Activated naive CD4-positive, alpha-beta T cell (primary cell): ENCODE measurements at places on chromosomes 7 and 10.

GRCh38 chr7:130926001-130926691, 192.1 kb upstream of the KLF14 start:
- no peak for DNase-seq

DNA sequence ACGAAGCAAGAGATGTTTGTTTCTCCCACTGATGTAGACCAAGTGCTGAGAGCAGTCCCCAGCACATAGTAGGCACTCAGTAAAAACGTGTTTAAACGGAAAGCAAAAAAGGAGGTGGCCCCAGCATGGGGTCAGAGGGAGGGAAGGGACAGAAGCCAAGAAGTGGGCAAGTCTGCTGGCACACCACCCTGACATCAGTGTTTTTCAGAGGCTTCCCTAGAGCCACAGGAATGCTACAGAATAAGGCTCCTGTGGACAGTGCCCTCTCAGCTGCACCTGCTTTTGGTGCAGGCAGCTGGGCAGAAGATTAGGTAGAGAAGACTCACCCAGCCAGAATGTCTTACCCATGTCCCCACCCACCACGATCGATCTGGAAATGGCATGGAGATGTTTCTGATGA, 8.3 kb upstream of the ANKRD1 start:
- no peak for DNase-seq

DNA sequence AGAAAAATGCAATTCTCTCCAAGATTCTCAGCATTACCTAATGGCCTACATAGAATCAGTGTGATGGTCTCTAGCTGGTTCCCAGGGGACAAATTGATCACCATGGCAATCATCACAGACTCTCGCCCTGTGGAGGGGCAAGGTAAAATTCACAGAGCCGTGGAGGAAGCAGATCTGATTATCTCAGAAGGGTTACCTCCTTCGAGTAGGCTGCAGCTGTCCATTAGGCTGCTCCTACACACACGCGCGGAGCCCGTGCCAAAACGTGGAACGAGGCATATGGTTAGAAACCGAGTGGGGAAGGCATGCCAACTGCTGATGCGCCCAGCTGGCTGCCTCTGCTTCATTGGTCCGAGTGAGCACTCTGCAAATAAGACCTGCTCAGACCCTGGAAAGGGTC, 52.8 kb upstream of the PTER start:
- no peak for DNase-seq

DNA sequence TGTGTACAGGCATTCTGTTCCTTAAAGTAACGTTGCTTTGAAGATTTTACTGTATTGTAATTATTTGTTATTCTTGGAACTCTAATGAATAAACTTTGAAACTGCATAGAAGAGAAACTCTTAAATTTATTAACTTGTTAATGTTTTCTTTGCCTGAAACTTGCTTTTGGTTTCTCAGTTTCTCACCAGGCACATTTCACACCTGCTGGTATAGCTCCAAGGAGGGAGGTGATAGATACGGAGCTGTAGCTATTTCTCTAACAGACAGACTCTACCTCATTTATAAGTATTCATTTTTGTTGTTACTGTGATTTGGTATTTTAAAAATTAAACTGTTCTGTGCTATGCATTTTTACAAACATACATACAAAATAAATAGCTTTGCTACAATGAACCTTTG, 32.7 kb downstream of the R3HCC1L start:
- no peak for DNase-seq

DNA sequence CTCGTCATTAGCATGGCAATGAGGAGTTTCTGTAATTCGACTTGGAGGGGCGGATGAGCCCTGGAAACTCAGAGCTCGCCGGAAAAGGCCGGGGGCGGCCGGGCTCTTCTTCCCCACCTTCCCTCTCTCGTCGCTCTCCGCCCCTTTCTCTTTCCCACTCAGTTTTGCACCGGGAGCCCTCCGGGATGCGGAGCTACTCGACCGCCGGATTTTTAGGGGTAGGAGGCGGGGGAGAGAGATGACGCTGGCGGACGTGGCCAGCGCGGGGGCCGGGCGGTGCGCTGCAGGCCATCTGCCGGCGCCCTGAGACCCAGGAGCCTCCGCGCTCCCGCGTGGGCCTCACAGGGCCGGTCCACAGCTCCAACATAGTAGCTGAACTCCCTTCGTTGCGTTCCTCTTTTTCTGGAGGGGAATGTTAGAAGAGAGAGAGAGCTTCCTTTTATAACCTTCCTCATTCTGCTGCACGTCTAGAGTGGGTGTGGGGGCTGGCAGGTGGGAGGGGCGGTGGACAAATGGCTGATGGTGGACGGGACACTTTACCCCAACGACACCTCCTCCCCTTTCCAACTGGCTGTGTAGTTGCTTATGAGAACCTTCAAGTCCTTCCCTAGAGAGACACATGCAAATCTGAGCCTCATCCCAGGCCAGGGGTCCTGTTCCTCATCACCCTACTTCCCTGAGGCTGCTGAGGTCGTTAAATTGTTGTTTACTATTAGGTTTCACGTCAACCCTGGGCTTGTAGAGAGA, 1.1 kb upstream of the HOXA1 start:
- no peak for DNase-seq

- no peak for DNase-seq
These were observed 1.9 kb downstream of the UBN2 start for GRCh38 chr7:139232904-139233303.

- no peak for DNase-seq
These were observed 67.5 kb upstream of the INSIG1 start for GRCh38 chr7:155230169-155230593.

DNA sequence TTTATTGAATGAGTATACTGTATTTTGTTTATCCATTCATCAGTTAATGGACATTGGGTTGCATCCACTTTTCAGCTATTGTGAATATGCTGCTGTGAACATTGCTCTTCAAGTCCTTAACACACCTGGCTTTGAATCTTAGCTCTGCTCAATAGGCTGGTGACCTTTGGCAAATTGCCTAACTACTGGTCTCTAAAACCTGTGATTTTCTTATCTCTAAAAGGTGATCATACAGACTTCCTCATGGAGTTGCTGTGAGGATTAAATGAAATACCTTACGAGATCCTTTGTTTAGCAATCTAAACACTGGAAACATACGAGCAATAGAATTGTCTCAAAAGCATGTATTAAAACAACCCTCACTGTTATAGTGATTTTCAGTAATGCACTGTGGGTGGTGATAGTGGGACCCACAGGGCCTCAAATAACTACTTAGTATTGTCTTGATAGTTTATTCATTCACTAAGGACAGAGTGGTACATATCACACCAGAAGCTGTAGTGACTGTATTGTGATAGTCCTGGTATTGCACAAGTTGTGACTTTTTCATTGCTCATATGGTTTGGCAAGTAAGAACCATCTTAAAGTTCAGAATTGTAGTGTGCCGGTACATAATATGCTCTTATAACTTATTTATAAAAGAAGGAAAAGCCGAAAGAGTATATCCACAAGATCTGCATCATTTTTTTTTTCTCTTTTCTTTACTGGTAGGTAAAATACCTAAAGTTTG, 257.6 kb downstream of the EXOC4 start:
- DNase-seq, result no peak

DNA sequence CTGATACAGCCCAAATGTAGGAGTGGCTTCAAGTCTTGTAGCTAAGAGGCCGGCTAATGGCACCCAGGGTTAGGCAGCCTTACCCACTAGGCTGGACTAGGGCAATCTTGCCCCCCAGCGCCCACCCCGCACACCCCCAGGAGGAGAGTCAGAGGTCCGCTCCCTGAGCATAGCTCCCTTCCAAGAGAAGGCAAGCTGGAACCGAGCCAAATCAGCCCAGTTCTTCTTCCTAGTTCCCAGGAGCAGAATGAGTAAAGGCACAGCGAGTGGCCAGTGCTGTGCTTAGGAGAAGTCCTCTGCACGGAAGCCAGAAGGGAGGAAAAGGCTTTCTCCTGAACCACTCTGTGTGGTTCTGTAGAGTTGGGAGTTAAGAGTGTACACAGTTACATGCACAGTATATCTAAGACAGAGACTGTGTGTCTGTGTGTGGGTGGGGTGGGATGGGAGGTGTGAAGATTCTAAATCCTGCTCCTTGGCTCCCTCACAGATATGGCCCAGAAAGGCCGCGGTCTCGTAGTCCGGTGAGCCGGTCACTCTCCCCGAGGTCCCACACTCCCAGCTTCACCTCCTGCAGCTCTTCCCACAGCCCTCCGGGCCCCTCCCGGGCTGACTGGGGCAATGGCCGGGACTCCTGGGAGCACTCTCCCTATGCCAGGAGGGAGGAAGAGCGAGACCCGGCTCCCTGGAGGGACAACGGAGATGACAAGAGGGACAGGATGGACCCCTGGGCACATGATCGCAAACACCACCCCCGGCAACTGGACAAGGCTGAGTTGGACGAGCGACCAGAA, 59.7 kb upstream of the PDCD4 start:
- DNase-seq, result no peak

DNA sequence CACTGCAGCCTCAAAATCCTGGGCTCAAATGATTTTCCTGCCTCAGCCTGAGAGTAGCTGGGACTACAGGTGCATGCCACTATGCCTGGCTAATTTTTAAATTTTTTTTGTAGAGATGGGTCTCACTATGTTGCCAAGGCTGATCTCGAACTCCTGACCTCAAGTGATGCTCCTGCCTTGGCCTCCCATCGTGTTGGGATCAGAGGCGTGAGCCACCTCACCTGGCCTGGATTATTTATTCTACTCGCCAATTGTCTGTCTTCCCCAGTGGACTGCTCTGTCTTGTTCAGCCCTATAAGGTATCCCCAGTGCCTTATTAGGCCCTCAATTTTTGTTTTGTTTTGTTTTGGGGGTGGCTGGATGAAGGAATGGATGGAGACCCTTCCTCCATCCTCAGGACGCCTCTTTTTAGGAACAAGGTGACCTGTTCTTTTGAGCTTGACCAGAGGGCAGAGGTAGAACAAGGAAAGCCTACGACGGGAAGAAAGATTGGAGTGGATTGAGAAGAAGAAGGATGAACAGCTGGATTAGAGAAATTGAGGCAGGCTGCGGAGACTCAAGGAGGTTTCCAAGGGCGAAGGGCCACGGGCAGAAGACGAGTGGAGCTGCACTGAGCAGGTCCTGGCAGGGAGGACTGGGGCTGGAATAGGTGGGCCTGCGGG, 541 bp upstream of the DENND10 start:
- DNase-seq, result no peak

- no peak for DNase-seq
These were observed 160.3 kb upstream of the SEMA3A start for GRCh38 chr7:84354866-84355265.

DNA sequence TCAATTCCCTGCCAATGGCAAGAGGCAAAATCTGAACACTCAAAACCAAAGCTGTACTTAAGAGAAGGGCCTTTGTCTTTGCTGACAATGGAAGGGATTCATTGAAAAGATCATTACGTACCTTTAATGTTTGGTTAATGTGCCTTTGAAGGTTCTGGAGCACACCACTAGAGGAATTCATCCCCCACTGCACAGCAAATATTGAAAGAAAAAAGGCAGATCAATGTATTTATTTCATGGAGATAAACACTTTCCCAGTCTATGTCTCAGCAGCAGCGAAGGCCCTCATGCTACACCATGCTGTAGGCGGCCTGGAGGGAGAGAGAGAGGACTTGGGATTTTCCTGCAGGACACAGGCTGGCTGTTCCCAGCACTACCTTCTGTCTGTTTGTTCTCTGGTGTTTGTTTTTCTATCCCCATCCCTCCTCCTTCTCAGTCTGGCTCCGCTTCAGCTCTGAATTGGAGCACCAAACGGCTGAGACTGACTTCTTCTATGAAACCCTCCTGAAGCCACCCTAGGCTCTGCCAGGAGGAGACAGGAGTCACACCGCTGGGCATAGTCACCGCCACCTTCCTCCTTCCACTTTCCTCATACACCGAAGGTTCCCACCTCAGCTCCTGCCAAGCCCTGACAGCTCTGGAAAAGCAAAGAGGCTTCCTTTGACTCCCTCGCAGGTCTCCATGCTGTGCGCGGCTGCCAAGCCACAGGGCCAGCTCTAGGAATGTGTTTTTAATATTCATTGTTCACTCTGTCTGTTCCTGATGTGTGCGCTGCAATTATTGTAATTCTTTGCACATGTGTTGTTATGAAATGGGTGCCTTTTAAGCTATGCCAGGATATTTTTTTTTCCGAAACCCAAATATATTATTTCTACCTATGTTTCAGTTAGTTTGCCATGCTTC, 301.5 kb downstream of the FZD1 start:
- DNase-seq, result no peak

- no peak for DNase-seq
These were observed 17.6 kb upstream of the CRHR2 start for GRCh38 chr7:30699706-30700495.

DNA sequence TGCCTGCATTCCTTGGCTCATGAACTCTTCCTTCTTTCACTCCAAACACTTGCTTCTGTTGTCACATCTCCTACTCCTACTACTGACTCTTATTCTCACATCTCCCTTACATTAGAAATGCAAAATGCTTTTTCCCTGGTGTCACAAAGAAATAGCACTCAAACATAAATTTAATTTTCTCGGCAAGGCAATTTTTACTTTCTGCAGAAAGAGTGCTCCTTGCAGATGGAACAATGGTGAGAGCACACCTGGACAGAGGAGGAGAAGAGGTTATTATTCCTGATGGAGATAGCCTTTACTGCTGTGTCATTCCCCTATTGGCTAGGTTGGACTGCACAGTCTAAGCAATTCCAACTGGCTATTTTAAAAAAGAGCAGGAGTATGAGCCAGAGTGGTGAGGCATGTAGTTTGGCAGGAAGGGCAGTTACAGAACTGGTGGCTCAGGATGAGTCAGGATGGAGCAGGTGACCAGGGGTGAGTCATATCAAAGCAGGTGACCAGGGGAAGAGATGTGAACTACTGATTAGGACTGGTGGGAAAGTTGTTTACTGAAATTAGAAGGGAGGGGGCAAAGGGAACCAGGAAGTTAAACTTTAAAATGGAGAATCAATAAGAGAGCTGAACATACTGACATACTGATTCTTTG, 52.9 kb downstream of the CYP2C9 start:
- DNase-seq, result no peak

GRCh38 chr7:90692947-90693346, 96.8 kb downstream of the CDK14 start:
- DNase-seq, result no peak

DNA sequence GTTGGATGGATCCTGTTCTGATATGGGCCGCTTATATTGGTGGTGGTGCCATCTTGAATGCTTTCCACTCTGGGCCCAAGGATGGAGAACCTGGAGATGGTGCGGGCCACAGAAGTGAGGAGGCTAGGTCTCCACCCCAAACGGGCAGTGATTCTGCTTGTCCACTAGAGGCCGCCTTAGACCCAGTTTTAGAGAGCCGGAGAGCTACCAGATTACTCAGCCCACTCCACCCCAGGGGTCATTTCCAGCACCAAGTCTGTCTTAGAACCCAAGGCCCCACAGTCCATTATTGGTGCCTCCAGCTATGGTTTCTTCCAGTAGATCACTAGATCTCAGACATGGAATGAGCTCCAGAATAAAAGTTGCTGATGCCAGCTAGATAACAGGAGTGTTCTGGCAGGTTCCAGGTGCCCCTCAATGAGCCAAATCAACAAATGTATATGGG, 11.8 kb upstream of the CAMK2G start:
- DNase-seq, result peak; percentile 12
